ENCODE measurements at places on chromosomes 1 and 21.

DNA sequence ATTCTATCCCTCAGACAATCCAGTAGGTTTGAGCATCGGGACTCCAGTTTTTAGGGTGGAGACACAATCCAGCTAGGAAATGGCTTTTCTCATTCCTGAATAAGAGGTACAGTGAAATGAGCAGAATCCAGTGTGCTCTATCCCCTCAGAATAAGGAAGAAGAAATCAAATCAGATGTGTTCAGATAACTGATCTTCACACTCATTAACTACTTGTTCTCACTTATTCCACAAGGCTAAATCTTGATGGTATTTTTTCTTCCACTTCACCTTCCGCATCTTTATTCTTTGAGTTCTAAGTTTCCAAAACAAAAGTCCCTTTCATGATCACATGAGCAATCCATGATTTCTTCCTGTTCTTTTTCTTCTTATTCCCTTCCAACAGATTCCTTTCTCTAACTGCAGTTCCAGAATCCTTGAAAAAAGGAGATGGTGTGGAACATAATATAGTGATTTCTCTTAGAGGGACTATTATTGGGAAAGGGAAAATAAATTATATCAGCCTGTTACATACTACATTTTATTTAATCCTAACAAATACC, 1.7 kb downstream of the SYT11 start:
- no peak for DNase-seq

DNA sequence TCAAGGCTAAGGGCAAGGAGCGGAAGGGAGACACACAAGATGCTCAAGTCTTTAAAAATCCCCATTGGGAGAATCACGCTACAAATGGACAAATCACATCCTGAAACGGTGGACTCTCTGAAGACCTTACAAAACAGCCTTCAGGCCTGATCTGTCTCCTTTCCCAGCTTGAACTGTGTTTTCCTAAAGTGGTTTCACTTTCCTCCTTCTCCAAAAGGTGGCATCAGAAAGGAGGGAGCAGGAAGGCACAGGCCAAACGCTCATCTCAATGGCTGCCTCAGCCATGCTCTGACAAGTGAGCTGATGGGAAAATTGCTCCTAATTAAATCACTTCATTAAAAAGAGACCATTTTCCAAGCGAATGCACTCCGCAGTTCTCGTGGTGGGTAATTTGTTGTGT, 47.7 kb downstream of the UTP25 start:
- DNase-seq: no peak

GRCh38 chr1:6888268-6888667, 103.0 kb downstream of the CAMTA1 start:
- DNase-seq: no peak

GRCh38 chr1:28340221-28340974, 11.6 kb downstream of the MED18 start:
- DNase-seq: no peak

All from ecto neural progenitor cell (in vitro differentiated cells).